ENCODE measurements at places on chromosomes 6 and 20.
A peak's percentile ranks its signal among the peaks of the same experiment; 100 is the strongest.

DNA sequence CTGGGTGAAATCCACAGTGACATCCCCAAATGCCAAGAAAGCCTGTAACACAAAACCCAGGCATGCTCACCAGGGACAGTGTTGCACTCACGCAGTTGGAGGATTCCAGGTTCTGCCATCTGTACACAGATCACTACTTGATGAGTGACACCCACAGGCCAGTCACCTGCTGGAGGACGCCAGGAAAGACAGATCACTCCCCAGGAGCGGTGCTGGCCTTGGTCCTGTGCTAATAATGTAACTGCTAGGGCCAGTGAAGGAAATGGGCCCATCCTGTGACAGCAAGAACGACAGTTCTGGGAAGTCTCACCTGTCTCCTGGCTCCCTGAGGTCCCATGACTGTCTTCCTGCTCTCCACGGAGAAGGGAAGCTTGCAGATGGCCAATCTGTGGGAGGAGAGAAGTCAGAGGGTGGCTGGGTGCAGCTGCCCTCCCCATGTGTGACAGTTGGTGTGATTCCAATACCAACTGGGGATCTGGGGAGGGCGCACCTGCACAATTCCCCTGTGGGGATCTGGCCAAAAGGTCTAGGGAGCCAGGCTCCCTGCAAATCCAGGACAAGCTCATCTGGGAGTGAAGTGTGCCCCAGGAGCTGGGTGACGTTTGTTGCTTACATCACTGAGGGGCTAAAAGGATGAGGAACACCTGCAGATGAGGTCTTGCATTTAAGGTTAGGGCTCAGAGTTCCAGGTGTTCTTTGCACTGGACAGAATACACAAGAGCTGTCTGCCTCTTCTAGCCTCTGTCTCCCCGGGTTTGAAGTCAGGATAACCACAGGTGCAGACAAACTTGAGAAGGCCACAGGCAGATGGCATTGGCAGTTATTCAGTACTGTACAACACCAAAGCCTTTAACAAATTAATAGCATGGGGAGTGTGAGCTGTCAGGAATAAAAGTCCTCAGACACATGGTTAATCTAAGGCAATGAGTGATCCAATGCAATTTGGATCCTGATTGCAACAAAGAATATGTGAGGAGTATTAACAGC lies 10.3 kb downstream of the ZNF337 start:
- DNase-seq: no peak

GRCh38 chr6:114995526-114995925 lies 652.7 kb upstream of the HS3ST5 start:
- DNase-seq: no peak

GRCh38 chr20:31637660-31638059 lies at the start of gene COX4I2:
COX4I2 (plus strand) TSS chr20:31637912; CDS start chr20:31639018, 1,106 bp downstream.
- no peak for DNase-seq

GRCh38 chr20:3997446-3997845 lies 17.9 kb downstream of the RNF24 start:
- DNase-seq: no peak

- no peak for DNase-seq
These were observed 109.7 kb downstream of the FIG4 start for GRCh38 chr6:109800771-109801170.

- DNase-seq: peak; percentile 98
These were observed 120.2 kb upstream of the RNF24 start for GRCh38 chr20:4135385-4136077.

- no peak for DNase-seq
These were observed 95.8 kb downstream of the BANF2 start for GRCh38 chr20:17795501-17796071.

GRCh38 chr6:167476844-167477595 lies 152.1 kb downstream of the TTLL2 start:
- DNase-seq: no peak

DNA sequence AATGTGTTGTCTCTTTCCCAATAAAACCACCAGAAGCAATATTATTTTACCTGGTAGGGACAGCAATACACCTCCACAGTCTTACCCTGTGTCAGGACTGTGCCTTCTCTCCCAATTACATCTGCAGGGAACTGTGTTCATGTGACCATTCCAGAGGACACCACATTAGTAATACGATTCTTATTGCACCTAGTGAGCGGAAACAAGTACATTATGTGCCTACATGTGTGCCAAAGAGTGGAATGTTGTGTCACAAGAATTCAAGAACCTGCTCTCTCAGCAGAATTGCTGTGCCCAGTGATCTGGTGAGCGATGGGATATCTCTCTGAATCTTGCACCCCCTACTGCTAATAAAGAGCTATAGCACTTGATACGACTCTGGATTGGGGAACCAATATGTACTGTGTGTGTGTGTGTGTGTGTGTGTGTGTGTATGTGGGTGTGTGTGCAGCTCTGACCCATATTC lies 57.4 kb upstream of the FOXC1 start:
- peak; percentile 20 for DNase-seq

DNA sequence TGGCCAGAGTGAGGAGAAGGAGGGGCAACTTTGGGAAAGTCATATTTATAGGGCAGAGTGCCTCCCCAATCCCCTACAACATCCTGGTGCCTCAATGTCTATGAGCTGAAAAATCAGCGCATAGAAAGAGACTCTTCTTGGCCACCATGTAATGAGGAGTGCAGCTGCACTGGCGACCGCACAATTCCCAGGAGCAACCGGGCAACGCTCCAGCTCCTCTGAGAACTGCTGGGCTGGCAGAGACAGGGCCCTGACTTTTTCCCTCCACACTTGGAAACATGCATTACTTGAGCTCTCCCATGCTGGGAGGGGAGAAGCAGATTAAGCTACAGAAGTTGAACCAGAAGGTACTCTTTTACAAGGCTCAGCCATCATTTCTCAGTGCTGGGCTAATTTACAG lies 31.4 kb upstream of the MARCKS start:
- DNase-seq: peak; percentile 88

GRCh38 chr6:157908369-157909281 lies 73.0 kb upstream of the SYNJ2 start:
- DNase-seq: no peak

GRCh38 chr6:37919417-37920157 lies 100.1 kb downstream of the ZFAND3 start:
- peak; percentile 84 for DNase-seq

GRCh38 chr20:45592574-45593189 lies 13.6 kb upstream of the WFDC8 start:
- DNase-seq: peak; percentile 40
